GM04503 (cell line): ENCODE measurements at places on chromosomes 4 and X.

DNA sequence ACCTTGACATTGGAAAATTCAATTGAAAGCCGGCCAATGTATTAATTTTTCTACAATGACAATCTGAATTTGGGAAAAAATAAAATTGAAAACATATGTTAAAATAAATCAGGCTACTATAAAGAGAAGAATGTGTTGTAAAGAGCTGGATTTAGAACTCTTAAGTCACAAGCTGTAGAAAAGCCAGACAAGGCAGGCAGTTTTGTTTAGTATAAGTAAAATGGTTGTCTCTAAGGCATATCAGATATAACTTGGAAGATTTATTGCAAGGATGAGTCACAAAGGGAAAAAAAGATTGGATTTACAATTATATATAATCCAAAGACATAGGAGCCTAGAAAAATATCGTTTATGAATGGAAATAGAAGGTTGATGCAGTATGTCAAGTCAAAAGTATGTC is 549.1 kb upstream of the EPHA5 start:
- DNase-seq = no peak

- DNase-seq = no peak
Measured at GRCh38 chrX:32896088-32896487, 315.3 kb downstream of the DMD start.

GRCh38 chr4:111070390-111070789 is 447.5 kb upstream of the PITX2 start:
- DNase-seq = no peak

- no peak for DNase-seq
Measured at GRCh38 chrX:53330331-53330730, 48.9 kb upstream of the IQSEC2 start.

DNA sequence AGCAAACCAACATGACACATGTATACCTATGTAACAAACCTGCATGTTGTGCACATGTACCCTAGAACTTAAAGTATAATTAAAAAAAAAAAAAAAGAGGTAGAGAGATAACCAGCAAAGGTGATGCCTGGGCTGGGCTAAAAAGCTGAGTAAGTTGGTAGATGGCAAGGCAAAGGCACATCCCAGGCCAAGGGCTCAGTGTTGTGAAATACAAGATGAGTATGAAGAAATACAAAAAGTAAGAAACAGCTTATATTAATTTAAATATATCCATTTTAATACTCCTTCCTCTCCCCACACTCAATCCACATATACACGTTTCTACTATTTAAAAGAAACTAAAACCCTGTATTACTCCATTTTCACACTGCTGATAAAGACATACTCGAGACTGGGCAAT is 25.8 kb downstream of the TEC start:
- no peak for DNase-seq
